ENCODE measurements at places on chromosomes 2 and 18. TPM values are rescaled to one million over a fixed set of nuclear protein-coding genes. Genes with fewer than 3 reads are reported as not detected.

DNA sequence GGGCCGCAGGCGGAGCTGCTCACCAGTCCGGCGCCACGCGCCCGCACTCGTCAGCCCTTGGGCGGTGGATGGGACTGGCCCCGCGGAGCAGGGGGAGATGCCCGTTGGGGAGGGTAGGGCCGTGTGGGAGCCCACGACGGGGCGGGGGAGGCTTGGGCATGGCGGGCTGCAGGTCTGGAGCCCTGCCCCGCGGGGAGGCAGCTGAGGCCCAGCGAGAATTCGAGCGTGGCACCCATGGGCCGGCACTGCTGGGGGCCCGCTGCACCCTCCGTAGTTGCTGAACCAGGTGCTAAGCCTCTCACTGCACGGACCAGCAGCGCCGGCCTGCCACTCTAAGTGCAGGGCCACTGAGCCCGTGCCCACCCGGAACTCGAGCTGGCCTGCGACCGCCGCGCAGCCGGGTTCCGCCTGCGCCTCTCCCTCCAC, 182.4 kb upstream of the ERBB4 start:
- no peak for DNase-seq

DNA sequence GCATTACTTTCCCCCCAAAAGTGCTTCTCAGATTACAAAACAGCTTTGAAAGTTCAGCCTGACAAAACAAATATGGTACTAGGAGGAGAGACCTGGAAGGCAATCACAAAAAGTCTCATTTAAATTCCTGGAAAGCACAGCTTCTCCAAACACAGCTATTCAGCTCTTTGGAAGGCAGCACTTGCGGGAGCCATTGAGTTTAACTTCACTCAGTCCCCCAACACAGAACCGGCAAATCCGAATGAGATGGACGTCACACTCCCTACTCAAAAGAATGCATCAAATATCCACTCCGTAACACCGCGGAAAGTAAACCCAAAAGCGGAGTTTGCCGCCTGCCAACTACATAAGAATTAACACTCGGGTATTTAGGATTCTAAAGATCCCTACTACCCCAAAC, 638 bp downstream of the ST6GAL2 start:
- peak; percentile 40 for DNase-seq

GRCh38 chr2:240344904-240345303, 90.6 kb upstream of the GPC1 start:
- no peak for DNase-seq

Gene RAD51AP2
- 0.23 TPM for polyA plus RNA-seq

Gene DIPK1C
- 0.32 TPM for polyA plus RNA-seq

GRCh38 chr18:47730795-47731194, 199.7 kb downstream of the SMAD2 start:
- no peak for DNase-seq

DNA sequence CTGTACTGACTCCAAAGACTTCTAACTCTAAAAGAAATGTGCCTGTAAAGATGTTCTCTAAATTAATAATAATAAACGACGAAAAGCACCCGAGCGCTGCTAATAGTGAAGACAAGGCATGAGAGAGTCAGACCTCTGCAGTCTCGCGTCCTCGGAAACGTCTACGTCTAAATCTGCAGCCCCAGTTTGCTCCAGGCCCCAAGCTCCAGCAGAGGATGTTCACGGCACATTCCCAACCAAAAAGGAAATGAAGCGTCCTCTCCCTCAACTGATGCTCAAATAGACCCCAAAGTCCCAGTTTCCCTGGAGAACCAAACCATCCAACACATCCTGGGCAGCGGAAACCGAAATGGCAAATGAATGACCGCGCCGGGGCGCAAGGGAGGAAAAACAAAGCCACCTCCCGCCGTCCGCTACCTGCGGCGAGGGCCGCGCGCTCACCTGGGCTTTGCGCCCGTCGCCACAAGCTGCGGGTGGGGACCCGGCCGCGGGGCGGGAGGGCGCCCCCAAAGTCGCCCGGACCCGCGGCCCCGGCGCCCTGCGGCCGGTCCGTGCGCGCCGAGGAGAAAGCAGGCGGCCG, 47.1 kb upstream of the CCDC150 start:
- DNase-seq, result peak; percentile 36

DNA sequence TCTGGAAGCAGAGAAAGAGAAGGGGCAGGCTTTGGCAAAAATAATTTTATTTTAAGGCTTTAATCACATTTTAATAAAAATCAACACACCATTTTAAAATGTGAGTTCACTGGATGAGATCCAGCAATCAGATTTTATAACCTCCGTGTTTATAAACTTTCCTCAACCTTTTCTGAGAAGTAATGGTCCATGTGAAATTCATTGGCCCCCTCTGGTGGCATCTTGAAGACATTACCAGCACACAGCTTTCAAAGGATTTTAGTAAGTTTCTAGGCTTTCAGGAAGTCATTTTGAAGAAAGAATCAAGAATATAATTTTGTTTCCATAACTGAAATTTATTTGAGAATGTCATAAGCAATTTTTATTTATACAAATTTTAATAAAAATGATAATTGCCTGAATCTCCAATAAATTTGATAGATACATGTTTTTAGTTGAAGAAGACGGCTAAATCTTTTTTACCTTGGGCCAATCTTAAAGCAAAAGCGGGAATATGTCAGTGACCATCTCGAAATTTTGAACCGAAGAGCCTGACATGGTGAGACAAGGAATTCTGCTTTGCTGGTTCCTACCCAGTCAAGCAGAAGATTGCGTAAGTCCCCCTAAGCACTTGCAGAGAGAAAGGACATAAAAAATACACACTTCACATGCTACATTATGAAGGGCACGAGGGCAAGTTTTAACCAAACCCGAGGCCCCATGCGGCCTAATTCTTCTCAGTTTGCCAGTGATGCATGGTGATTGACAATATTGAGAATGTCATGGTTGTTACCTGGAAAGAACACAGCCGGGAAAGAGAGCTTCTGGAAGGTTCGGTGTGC, 128.4 kb upstream of the CBLN2 start:
- DNase-seq, result peak; percentile 19

DNA sequence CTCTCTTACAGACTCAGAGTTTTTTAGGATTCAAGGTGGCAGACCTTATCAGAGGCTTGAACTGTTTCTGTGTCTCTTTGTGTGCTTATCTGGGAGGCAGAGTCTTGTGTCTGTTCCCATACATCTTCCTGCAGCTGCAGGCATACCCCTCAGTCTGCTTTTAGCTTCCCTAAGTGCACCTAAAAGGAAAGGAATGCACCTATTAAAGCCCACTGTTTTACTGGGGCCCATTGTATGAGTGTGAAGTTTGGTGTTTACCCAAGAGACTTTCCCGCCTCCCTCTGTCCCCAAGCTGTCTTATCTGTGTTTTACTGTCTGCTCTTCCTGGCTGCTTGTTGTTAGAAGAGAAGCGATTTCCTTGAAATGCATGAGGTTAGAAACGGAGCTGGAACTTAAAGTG, 1757.3 kb upstream of the PIK3C3 start:
- no peak for DNase-seq

GRCh38 chr2:64157792-64158191, 13.6 kb upstream of the PELI1 start:
- no peak for DNase-seq
